ENCODE measurements at places on chromosomes 16 and 17.

- no peak for DNase-seq
These were observed 91.1 kb downstream of the SSH2 start for GRCh38 chr17:29838961-29839360.

DNA sequence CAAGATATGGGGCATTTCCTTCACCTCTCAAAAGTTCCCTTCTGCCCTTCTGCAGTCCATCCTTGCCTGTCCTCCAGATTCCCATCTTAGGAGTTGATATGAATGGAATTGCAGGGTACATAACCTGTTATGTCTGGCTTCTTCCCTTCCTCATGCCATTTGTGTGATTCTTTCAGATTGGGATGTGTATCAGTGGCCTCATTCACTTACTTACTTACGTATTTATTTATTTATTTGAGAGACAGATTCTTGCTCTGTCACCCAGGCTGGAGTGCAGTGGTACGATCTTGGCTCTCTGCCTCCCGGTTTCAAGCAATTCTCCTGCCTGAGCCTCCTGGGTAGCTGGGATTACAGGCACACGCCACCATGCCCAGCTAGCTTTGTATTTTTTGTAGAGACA lies 6.2 kb upstream of the TMEM94 start:
- no peak for DNase-seq

DNA sequence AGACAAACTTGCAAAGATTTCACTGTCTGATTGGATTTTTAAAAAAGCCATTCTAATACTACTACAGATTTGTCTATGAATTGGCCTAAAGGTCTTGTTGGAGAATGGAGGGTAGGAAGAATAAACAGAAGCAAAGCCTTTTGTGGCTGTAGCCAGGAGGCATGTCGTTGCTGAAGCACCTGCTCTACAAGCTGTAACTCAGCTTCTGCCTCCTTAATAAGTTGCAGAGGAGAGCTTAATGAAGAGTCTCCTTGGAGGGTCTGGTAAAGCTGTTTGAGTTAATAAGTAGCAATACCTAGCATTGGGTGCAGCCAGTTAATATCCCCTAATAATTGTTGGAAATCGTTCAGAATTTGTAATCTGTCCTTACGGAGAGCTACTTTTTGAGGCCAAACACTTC lies 10.0 kb upstream of the ZNF689 start:
- DNase-seq, result no peak

DNA sequence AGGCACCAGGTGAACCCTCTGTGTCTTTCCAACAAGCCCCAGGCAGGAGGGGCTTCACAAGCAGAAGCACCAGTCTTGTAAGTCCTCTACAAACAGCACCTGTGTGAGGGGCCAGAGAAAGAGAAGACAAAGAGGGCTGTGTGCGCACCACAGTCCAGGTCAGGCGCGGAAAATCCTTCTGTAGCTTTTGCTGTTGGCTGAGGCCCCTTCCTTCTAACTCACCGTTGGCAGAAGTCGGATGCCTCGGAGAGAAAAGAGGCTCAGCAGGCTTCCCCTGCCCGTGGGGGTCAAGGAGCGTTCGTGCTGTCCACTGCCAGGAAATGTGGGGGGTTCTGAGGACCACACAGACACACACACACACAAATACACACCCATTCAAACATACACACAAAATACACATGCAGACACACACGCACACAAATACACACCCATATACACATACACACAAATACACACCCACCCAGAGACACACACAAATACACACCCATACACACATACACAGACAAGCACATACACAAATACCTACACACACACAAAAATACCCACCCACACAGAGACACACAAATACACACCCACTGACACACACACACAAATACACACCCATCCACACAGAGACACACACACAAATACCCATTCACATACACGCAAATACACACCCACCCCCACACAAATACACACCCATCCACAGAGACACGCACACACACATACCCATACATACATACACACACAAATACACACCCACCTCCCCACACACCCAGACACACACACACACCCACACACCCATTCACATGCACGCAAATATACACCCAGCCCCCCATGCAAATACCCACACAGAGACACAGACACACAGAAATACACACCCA lies 6.8 kb downstream of the ZG16B start:
- no peak for DNase-seq

DNA sequence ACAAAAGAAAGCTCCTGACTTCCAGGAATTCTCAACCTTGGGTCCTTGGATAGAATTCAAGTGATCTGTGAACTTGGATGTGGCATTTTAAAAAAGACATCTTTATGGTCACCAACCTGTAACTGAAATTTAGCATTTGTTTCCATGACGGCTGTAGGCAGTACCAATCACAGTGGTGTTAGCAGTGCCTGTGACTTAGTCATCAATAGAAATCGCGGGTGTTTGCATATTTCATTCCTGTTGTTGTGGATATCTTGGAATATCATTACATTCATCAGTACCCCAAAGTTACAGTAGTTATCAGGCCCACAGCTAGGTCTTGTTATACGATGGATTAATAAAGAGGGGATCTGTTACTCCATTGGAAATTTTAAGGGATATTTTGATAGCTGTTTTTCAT lies 81.6 kb downstream of the CMIP start:
- DNase-seq, result no peak

DNA sequence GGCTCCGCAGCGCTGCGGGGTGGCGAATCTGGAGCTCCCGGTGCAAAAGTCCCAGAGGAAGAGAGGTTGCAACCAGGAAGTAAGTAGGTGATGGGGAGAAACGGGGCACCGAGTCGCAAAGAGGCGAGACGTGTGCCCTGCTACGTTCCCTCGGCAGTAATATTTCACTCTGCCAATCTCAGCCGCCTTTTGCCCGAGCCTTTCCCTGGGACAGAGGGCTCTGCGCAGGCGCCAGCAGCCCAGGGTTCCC lies at the start of gene NR1D1:
NR1D1 (minus strand) TSS at position 171 of the 250 bp plus-strand sequence. CDS start 495 bp downstream, outside the sequence.
- no peak for DNase-seq

- DNase-seq, result no peak
These were observed 600.5 kb upstream of the RBFOX1 start for GRCh38 chr16:6732166-6732565.

DNA sequence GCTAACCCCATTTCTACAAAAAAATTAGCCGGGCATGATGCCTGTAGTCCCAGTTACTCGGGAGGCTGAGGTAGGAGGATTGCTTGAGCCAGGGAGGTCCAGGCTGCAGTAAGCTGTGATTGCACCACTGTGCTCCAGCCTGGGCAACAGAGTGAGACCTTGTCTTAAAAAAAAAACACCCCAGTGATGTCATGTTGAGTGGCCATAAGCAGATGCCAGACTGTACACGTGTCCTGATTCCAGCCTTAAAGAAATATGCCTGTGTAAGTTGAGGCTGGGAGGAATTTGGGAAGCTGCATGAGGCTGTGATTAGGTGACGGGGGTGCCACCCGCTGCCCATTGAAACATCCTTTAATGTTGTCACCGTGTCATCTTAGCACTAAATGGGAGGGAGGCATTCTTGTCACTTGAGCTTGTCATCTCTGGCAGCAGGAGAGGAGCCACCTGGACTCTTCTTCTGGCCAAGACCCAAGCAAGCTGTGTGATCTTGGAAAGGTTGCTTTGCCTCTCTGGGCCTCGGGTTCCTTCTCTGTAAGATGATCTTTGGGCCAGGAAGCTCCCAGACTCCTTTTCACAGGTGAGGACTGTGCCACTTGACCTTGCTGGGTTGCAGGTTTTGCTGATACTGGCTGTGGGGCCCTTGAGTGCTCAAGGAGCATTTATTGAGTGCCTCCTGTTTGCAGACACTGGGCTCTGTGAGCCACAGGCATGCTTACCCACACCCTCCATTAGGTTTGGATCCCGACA lies 98.3 kb upstream of the CIBAR2 start:
- no peak for DNase-seq

GRCh38 chr17:146983-147761 lies 9.8 kb downstream of the SCGB1C2 start:
- peak; percentile 22 for DNase-seq

DNA sequence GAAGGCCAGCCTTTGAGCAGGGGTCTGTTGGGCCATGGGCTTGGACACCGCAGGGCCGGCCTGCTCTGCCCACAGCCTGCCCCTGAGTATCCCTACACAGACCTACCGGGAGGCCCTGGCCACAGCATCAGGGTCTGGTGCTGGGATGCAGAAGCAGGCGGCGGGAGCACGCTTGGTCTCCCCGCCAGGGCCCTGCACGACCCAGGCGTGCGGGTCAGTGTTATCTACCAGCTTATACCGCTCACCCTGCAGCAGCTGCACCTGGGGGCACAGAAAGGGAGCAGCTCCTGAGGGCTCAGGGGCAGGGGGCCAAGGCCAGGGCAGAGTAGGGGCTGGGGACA lies 8.8 kb downstream of the EVPL start:
- no peak for DNase-seq

DNA sequence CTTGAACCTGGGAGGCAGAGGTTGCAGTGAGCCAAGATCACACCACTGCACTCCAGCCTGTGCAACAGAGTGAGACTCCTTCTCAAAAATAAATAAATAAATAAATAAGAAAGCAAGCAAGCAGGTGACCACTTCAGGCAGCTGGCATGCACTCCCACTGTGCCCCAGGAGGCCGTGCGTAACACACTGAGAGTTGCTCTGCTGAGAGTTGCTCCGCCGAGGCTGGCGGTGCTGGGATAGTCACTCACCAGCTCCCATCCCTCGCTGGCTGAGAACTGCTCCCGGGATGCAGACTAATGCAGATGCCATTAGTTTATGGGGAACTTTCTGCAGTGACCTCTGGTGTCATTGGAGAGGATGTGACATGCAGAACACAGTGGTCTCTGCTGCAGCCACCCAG lies 105.7 kb upstream of the PLCG2 start:
- no peak for DNase-seq

GRCh38 chr17:31888124-31888523 lies 13.4 kb downstream of the UTP6 start:
- no peak for DNase-seq

- DNase-seq, result no peak
These were observed 66.2 kb upstream of the CACNG3 start for GRCh38 chr16:24189941-24190340.

GRCh38 chr16:14640538-14640937 lies 7.8 kb downstream of the BFAR start:
- DNase-seq, result peak; percentile 85

- no peak for DNase-seq
These were observed 644.1 kb downstream of the KCNJ2 start for GRCh38 chr17:70813355-70813930.

GRCh38 chr16:14098081-14098480 lies 27.0 kb downstream of the MRTFB start:
- DNase-seq, result no peak

Data from left colon (tissue), 2 donors.